Body of pancreas (tissue), 4 donors: ENCODE measurements at places on chromosomes 7 and 10.

DNA sequence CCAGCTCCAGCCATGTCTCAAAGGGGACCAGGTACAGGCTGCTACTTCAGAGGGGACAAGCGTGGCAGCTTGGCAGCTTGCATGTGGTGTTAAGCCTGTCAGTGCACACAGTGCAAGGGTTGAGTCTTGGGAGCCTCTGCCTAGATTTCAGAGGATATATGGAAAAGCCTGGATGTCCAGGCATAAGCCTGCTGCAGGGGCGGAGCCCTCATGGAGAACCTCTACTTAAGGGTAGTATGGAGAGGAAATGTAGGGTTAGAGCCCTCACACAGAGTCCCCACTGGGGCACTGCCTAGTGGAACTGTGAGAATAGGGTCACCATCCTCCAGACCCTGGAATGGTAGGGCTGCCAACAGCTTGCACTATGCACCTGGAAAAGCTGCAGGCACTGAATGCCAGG lies 7.7 kb upstream of the NT5C3A start:
- no peaks in the 10 kb centered on the region for H3K36me3 ChIP-seq
- no peaks in the 10 kb centered on the region for H3K4me1 ChIP-seq
- H3K27me3 ChIP-seq, result no peaks in the 10 kb centered on the region

- H3K27me3 ChIP-seq, result no peaks in the 10 kb centered on the region
- no peaks in the 10 kb centered on the region for H3K36me3 ChIP-seq
- H3K4me3 ChIP-seq, result no peak overlapping the region
- no peak overlapping the region for H3K27ac ChIP-seq
These were observed 31.5 kb downstream of the RAB19 start for GRCh38 chr7:140435252-140435895.

- no peaks in the 10 kb centered on the region for H3K36me3 ChIP-seq
- H3K27ac ChIP-seq, result peak overlapping the region; percentile 50
- H3K4me3 ChIP-seq, result peak overlapping the region; percentile 80
- no peak for DNase-seq
- H3K4me1 ChIP-seq, result peaks cover 27% of the 10 kb centered on the region
These were observed 280 bp downstream of the DNAAF5 start for GRCh38 chr7:726854-727103.

GRCh38 chr7:89623018-89623672 lies 531.1 kb upstream of the STEAP1 start:
- peak; percentile 47 for DNase-seq
- H3K27ac ChIP-seq, result no peak overlapping the region

DNA sequence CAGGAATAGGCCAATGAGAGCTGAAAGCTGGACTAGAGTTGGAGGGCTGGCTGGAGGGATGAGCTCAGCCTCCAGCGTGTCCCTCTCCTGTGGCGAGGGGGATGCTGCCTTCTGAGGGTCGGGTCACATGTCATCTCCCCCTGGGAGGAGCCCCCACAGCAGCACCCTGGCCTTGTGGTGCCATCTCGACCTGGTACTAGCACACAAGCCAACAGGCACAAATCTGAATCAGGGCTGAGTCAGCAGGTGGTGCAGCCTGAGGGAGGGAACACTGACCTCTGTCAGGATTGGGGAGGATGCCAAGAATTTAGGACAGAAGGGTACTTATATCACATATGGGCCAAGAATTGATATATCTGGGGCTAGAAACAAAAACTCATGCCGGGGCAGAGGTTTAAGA lies 280.4 kb downstream of the CELF2 start:
- no peaks in the 10 kb centered on the region for H3K4me1 ChIP-seq
- no peak overlapping the region for H3K27ac ChIP-seq
- no peak overlapping the region for H3K4me3 ChIP-seq
- DNase-seq, result no peak
- H3K36me3 ChIP-seq, result no peaks in the 10 kb centered on the region
- H3K27me3 ChIP-seq, result no peaks in the 10 kb centered on the region

DNA sequence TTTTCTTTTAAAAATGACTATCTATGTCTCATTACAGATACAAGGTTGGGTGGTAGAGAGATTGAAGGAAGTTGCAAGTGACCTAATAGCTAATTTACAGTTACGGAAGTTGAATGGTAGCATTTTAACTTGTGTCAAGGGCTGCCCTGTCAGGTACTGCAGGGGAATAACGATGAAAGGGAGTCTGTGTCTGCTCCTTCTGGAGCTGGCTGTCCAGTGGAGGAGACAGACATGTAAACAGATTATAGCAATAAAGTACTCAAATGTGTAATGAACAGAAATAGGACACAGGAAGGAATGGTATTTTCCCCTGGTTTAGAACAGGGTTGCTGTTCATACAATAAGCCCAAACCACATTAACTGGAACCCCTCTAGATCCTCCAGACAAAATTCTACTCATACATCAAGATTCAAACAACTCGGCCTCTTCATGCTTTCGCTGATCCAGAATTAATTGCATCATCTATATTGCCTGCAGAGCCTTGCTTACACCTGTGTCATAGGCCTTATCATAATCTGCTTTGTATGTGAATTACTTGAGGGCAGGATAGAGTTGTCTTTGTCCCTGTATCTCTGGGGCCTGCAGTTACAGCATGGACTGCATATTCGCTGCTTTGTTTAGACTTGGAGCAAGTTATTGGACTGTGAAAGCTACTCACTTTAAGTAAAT lies 42.8 kb downstream of the AUTS2 start:
- DNase-seq, result no peak
- no peaks in the 10 kb centered on the region for H3K27me3 ChIP-seq
- H3K27ac ChIP-seq, result no peak overlapping the region
- H3K4me1 ChIP-seq, result peaks cover 7% of the 10 kb centered on the region
- no peaks in the 10 kb centered on the region for H3K36me3 ChIP-seq
- no peak overlapping the region for H3K4me3 ChIP-seq
